Effector CD4-positive, alpha-beta T cell (primary cell): ENCODE measurements at places on chromosomes 16 and 17.

GRCh38 chr16:84486126-84486525 is 18.3 kb downstream of the MEAK7 start:
- DNase-seq, result no peak

GRCh38 chr17:82031885-82032627 is 578 bp downstream of the RAC3 start:
- no peak for DNase-seq

DNA sequence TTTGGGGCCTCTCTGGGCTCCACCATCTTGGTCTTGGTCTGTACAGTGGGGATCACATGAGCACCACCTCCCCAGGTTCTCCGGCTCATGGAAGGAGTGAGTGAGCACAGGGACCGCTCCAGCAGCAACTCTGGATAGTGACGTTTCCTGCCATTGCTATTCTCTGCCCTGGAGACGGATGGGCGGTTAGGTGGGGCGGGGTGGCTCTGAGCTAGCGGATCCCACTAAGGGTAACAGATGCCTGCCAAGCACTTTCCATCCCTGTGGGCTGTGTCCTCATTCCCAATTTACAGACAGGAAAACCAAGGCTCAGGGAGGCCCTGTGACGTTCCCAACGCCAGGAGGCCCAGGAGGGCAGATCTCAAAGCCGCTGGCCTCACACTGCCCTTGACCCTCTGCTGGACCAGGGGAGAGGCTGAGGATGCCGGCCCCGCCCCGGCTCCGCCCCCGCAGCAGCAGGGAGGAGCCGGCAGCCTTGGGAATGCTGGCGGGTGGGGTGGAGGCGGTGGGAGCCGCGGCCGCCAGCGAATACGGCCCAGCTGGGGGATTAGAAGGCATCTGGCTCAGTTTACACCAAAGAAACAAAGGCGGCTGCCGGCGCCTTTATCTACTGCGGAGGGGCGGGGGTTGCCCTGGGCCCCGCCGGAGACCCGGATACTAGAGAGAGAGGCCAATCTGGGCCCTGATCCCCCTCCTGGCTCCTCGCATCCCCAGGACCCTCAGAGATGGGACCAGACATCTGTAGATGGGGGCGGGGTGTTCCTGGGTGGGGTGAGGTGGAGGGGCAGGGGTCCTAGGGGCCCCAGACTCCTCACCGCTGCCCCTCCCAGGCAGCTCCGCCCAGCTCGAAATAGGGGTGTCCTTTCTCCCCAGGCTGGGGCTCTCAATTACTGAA is 122.3 kb upstream of the CIBAR2 start:
- no peak for DNase-seq

DNA sequence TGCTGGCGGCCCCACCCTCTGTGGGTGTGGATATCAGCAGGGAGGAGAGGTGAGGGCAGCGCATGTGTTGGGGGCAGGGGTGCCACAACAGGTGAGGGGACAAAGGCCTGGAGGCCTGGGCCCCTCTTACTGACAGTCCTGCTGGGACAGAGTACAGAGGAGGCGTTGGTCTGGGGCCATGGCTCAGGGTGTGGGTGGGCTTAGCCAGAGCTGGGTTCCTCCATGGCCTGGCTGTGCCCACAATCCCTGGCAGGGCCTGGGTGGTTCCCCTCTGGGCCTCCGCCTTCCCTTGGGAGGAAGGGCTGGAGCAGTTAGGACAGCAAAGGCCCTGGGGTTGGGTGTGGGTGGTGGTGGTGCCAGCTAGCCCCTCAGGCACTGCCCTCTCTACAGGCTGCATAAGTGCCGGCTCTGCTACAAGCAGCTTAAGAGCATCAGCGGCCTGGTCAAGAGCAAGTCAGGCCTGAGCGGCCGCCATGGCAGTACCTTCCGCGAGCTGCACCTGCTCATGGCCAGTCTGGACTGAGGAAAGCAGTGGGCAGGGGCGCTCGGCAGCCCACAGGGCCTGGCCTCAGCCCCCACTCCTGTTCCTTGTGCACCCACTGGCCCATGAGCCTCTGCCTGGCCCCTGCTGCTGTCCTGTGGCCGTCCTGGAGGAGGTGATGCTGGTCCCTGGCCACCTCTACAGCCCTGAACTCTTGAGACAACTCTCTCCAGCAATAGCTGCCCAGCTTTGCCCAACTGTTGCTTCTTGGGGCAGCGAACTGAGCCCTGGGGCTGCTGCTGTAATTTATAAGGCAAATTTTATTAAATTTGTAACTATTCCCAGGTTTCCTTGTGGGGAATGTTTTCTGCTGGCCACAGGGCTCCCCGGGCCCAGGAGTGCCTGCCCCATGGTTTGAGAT is 21.1 kb downstream of the KATNB1 start:
- no peak for DNase-seq

- DNase-seq, result no peak
Measured at GRCh38 chr16:11136600-11136999, 119.4 kb downstream of the SOCS1 start.
